ENCODE measurements at places on chromosomes 1 and 21. TPM values are rescaled to one million over a fixed set of nuclear protein-coding genes. Genes with fewer than 3 reads are reported as not detected.

The CNTN2 gene
- total RNA-seq: under 0.01 TPM

The FCRL6 gene
- not detected for total RNA-seq

The DCDC2B gene
- total RNA-seq: not detected

The S100A7A gene
- not detected for total RNA-seq

The NOS1AP gene
- total RNA-seq: not detected

The AMY1C gene
- not detected for total RNA-seq

The CNR2 gene
- total RNA-seq: not detected

DNA sequence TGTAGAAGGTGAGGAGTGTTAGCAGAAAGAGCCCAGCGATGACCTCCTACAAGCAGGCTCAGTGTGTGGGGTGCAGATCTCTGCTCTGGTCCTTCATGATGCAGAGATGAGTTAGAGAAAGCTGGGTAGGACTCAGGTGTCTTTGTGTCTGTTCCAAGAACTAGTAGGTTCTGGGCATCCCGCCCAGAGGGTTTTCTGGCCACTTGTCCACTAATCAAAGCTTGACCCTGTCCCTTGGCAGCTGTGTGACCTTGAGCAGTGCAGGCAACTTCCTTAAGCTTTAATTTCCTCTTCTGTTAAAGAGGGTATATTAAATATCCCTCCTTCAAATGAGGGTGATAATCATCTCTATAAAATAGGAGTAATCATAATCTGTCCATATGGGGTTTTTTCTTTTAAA lies 54.7 kb upstream of the WNT4 start:
- no peaks in the 10 kb centered on the region for H3K4me1 ChIP-seq
- H3K36me3 ChIP-seq: no peaks in the 10 kb centered on the region
- no peak overlapping the region for H3K27ac ChIP-seq
- H3K4me3 ChIP-seq: no peak overlapping the region
- no peak for DNase-seq
- H3K27me3 ChIP-seq: peaks cover 2% of the 10 kb centered on the region

DNA sequence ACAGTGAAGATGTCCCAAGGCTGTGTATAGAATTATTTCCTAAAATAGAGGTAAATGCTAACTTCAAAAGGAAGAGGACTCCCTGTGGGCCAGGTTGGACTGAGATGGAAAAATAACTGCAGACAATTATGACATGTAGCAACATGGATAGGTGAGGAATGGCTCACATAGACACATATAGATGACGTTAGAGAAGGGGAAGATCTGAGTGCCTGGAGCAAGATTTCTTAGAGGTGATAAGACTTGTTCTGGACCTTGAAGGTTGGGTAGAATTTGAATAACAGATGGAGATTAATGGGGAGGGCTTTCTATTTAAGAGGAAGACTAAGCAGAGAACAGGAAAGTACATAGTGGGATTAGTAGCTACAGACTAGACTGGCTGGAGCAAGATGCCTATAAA lies 76.9 kb downstream of the C1orf21 start:
- H3K27ac ChIP-seq: no peak overlapping the region
- no peak overlapping the region for H3K4me3 ChIP-seq
- no peaks in the 10 kb centered on the region for H3K27me3 ChIP-seq
- H3K4me1 ChIP-seq: no peaks in the 10 kb centered on the region
- H3K36me3 ChIP-seq: no peaks in the 10 kb centered on the region

DNA sequence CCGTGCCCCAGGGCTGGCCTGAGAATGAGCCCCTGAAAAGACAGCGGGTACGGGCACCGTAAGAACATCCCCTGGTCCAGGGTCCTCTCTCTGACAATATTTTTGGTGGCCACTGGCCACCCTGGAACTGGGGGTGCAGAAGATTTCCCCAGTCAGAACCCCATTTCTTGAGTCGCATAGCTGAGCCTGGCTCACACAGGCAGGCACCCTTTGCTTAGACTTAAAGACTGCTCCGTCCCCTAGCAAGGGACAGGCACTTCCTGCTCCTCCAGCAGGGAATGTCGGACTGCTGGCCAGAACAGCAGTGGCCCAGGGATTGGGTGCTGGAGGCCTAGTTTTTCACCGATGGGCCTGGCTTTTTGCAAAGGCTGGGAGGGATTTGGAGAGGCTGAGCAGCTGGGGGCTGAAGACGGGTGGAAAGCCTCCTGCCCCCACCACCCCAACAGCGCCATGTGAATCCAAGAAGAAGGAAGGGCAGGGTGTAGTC lies 4.3 kb downstream of the OLIG2 start:
- no peaks in the 10 kb centered on the region for H3K36me3 ChIP-seq
- H3K4me3 ChIP-seq: no peak overlapping the region
- peaks cover 97% of the 10 kb centered on the region for H3K27me3 ChIP-seq
- peak; percentile 76 for DNase-seq
- no peak overlapping the region for H3K27ac ChIP-seq

DNA sequence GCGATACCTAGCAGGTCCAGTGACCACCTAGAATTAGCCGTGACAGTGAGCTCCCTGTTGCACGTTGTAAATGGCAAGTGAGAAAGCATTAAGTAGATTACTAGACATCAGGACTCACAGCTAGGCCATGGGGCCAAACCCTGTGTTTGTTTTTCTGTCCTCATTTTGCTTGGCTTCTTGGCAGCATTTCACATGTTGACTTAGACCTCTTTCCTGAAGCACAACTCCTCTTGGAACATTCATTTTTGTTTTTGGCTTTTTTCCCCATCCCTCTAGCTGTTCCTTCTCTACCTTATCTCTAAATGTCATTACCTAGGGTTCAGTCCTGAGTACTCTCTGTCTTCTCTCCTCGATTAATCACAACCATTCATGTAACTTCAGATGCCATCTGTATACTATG lies 16.9 kb upstream of the PTPN14 start:
- H3K36me3 ChIP-seq: no peaks in the 10 kb centered on the region
- H3K27ac ChIP-seq: peak overlapping the region; percentile 58
- H3K4me3 ChIP-seq: no peak overlapping the region

- peak within 1 kb of the TSS; percentile 57 for H3K4me3 ChIP-seq
- H3K27ac ChIP-seq: no peak within 1 kb of the TSS
- H3K36me3 ChIP-seq: no peaks in the 10 kb centered on the region
- peak; percentile 96 for DNase-seq
- H3K27me3 ChIP-seq: peaks cover 60% of the 10 kb centered on the region
Measured at GRCh38 chr1:110150330-110151174, at the start of gene SLC6A17. SLC6A17 (plus strand) TSS chr1:110150494; CDS start chr1:110166930, 16,436 bp downstream.

DNA sequence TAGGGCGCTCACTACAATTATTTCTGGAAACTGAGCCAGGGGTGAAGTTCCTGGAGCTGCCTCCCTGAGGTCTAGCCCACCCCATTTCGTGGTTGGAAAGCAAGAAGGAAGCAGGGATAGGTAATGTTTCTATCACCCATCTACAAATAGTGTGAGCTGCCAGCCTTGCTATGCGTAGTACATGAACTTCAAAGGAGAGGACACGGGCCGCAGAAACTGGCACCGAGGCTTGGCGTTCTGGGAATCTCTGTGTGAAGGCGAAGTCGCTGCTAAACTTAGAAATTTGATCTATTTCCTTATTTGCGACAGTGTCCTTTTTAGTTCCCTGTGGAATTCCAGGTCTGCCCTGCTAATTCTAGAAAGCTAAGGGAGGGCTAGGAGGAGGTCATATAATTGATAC lies 49.6 kb upstream of the NTPCR start:
- no peaks in the 10 kb centered on the region for H3K4me1 ChIP-seq
- no peak overlapping the region for H3K4me3 ChIP-seq
- H3K27ac ChIP-seq: no peak overlapping the region

DNA sequence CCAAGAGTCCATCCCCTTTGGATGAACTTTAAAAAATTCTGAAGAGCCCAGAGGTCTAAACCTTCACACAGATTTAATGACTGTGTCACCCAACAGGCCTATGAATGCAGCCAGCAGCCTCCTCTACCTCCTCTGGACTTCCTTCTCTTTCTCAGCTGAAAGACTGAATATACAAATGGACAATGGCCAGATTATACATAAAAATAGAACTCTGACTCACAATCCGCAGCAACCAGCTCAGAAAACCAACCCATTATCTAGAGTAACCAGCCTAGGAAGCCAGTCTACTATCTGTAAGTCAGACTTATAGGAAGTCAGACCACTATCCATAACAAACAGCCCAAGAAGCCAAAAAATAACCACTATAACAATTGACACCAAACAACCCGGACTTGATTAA lies 224.5 kb downstream of the ASTN1 start:
- H3K4me1 ChIP-seq: no peaks in the 10 kb centered on the region
- H3K27me3 ChIP-seq: no peaks in the 10 kb centered on the region
- no peak overlapping the region for H3K27ac ChIP-seq

DNA sequence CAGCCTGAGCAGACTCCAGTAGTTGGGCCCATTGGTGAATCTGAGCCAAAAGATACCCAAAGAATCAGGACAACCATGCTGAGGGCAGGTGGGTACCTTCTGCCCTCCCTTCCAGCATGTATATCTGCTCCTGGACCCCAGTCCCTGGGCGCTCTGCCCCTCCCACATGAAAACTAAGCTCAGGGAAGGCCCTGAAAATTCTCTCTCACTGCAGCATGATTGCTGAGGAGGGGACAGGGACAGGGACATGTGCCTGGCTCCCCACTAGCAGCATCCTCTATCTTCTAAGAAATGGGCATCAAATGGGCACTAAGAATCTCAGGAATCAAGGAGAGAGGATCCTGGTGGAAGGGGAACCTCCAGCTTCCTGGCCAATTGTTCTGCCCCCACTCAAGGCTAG lies 446.0 kb downstream of the MATN1 start:
- H3K27ac ChIP-seq: no peak overlapping the region
- no peak overlapping the region for H3K4me3 ChIP-seq
- H3K4me1 ChIP-seq: no peaks in the 10 kb centered on the region
- peaks cover 7% of the 10 kb centered on the region for H3K27me3 ChIP-seq
- DNase-seq: no peak
